K562 (cell line): ENCODE measurements at places on chromosomes 3 and 15. TPM values are rescaled to one million over a fixed set of nuclear protein-coding genes. Genes with fewer than 3 reads are reported as not detected.

DNA sequence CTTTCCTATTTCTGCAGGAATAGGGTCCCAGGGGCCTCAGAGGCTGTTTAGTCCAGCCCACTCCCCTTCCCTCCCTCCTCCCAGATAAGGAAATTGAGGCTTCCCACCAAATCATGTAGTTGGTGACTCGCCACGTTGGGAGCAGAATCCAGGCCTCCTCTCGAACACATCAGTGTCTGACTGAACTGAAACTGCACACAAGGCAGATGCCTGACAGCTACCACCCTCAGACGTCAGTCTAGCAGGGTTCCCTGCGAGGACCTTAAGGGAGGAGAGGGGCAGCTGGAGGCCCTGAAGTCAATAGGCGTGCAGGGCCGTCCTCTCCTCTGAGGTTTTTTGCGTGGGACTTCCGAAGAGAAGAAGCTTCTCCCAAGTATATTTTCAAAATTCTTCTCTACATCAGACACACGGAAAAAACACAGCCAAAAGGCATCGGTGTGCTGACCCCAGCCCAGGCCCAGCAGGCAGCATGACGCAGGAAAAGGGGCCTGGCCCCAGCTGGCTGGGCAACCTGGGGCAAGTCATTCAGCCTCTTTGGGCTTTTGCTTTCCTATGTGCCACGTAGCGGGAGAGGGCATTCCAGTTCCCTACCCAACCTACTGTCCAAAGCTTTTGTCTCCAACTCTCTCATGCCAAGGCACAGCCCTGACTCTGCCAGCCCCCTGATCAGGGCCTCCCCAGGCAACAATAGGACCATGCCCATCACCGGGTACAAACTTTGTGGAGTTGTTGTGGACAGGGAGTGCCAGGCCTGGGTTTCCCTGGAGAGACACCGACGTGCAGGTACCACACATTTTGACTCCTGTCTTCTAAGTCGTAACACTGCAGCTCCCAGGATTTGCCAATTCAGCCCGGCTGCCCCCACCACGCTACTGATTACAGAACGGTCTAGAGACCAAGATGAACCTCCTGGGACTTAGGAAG, 283.1 kb downstream of the XXYLT1 start:
- no peak for DNase-seq

- DNase-seq: no peak
Measured at GRCh38 chr15:68209735-68210408, 4.7 kb upstream of the CALML4 start.

DNA sequence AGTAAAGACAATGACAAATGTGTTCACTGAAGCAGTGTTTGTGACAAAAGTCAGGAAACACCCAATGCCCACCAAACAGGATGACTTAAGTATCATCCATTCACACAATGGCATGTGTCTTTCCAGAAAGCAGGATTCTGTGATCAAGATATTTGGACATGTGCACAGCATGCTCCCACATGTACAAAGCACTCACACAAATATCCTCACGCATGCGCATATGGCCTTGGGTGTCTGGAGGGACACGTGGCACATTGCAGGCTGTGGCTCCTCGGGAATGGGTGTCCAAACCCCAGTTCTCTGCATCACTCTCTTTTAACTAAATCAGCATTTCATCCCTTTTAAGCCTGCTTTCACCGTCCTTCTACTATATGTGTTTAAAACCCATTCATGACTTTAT, 130.5 kb downstream of the KLF13 start:
- DNase-seq: no peak

- DNase-seq: no peak
Measured at GRCh38 chr15:95734422-95735316, 595.8 kb upstream of the NR2F2 start.

GRCh38 chr3:122760453-122761271, 33.0 kb downstream of the HSPBAP1 start:
- DNase-seq: no peak

DNA sequence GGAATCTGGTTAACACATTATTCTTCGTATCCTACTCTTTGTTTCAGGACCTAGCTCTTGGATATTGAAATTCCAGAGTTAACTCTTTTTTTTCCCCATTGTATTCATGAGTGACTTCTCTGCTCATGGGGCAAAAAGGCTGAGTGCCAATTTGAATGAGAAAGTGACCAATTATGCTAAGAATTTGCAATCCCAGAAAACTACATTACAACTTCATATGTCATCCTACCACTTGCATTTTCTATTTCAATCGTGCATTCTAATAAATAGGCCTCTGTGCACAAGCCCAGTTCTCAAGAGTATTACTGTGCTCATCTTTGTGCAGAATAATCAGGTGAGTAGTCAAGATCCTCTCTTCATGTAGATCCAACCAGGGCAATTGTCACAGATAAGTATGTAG, 537.8 kb downstream of the OTOL1 start:
- DNase-seq: no peak

GRCh38 chr15:64426845-64427465, 33.4 kb upstream of the ZNF609 start:
- DNase-seq: no peak

DNA sequence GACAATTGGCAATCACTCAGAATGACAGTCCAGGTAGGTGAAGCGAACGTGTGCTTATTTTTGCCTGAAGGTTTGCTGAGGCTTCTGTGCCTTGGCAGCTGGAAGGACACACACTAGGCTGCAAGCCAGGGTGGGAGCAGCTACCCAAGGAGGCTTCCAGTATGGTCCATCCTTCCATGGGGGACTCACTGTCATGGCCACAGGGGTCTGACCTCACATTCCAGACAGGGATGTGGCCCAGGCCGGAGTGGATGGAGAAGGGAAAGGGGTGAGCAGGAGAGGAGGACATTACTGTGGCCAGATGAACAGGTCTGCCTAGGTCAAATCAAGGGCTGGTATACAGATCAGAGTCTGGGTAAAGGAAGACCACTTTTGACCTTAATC, 247.7 kb downstream of the ADAMTS17 start:
- DNase-seq: no peak

DNA sequence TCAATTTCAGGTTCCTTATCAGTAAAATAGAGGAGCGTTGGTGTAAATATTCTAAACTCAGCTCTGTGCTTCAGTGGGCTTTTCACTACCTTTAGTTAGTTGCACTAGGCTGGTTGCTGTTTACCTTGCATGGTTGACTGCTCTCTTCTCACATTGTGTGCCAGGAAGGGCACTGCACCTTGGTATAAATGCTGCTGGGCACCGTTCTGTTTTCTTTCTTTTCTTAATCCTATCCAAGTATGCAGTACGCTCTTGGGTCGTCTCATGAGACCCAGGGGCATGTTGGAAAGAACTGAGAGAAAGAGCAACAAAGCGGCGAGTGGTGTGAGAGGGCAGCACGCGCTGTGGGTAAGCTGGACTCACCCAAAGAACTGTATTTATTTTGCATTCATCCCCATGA, 22.4 kb downstream of the KCNMB2 start:
- DNase-seq: no peak

DNA sequence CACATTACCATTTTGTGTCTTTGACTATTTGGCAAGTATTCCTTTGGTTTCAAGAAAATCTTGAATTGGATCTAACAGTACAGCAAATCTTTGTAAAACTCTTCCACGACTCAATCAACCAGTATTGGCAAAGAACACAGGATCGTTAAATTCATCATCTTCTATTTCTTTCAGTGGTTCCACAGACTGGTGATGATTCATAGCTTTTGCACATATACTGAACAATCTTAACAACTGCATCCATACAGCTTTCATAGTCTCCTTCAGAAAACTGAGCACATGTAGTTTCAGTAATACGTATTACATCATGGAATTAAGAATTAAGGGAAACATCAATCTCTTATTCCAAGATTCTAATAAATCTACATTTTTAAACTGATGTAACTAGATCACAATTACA, 91.6 kb upstream of the LIPC start:
- no peak for DNase-seq

- no peak for DNase-seq
Measured at GRCh38 chr15:80019168-80019745, 40.2 kb upstream of the ZFAND6 start.

DNA sequence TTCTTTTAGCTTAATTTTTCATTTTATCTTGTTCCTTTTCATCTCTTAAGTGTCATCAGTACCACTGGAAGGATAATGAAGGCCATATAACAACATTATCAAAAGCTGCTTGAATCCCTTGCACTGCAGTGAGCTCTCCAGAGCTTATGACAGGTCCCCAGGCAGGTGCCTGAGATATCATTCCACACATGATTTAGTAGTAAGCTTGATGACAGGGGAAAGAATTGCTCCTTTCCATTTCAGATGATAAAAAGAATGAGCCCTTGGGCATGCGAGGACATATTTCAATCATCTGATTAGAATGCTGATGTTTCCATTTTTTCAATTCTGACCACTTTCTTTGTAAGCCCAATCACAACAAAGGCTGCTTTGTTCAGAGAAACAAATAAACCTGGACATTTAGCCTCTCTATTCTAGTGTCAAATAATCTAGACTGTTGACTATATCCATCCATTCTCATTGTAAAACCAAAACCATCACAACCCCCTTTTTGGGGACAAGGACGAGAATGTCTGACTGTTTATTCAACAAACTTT, 567.8 kb downstream of the IGSF11 start:
- DNase-seq: no peak

DNA sequence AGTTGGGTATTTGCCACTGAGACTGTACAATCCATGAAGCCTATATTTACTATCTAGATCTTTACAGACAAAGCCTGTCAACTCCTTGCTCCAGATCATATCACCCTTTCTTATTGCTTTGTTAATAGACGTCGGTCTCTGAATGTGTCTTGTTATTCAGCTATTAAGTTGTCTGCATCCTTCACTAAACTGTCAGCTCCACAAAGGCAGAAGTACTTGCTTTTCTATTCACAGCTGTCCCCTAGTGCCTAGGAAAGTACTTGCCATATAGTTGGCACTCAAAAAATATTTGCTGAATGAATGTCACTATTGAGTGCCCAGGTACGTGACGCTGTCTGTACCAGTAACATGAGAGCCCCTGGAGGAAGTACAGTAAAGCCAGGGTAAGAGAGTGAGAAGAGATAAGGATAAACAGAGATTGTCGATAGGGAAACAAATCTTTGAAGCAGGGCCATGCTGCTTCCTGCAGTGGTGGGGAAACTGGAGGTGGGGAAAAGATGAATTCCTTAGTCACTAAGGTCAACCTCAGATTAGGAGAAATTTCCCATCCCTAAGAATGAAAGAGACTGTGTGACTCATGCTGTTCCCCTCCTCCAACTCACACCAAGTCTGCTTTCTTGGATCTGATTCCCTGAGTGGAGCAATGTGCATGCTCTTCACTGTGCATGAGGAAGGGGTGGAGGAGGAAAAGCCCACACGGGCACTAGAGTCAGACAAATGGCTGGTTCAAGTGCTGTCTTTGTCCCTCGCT, 36.3 kb downstream of the PRICKLE2 start:
- no peak for DNase-seq

GRCh38 chr3:98565843-98566242, 27.6 kb downstream of the CPOX start:
- no peak for DNase-seq

DNA sequence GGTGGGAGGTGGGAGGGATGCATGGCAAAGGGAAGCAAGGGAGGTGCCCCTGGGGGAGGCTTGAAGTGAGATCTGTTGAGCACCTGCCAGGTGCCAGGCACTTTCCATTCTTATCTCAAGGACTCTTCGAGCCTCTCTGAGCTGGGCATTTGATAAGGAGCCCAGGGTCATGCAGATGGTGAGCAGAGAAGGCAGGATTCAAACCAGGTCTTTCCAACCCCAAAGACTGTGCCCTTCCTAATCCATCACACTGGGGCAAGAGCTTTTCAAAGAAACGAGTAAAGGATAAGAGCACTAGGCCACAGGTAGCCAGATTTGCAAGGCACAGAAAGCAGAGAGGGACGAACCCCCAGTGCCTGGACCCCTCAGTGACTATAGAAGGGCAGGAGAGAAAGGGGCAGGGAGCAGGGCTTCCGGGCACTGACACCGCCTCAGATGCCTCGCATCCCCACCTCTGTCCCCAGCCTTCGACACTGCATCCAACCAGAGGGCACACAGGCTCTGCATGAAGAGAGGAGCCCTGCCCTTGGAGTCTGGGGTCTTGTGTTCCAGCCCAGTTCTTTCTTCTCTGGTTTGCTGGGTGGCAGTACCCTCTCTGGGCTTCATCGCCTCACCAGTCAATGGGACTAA, 21.0 kb downstream of the IGDCC4 start:
- DNase-seq: no peak

DNA sequence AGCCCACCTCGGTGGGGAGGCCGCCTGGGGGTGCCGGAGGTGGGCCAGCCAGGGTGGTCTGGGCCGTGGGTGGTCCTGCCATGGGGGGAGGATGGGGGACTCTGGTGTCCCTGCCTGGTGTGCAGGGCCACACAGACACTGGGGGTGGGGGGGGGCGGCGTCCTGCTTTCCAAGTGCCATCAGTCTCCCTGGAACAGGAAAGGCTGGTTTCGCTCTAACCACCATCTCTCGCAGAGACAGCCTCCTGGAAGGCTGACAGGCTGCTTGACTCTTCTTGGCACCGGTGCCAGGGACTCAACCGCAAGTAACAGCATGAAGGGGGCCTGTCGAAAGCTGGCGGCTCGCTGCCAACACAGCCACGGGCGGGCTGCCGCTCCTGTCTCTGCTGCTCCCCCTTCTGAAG, 40.3 kb downstream of the RGMA start:
- DNase-seq: no peak

DNA sequence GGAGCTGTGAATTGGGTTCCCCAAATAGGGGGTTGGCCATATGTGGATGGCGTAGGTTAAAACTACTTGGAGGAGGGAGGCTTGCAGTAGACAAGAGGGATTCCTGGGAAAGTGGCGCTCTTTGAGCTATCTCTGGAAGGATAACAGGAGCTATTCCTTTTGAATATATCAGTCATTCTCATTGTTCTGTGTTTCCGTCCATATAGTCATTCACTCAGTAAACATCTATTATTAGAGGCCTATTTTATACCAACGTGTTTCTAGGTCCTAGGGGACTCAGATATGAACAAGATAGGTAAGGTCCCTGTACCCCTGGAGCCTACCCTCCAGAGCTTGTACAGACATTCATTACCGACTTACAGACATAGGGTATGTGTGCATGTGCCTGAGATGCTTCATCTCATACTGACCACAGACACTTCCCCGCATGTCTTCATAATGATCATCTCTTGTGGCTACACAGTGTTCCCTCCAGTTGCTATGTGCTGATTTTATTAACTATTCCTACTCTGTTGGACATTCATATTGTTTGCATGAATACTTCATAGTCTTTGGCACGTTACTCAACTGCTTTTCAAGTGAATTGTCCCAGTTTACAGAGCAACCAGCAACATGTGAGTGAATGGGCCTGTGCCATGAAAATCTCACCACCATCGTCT, 55.8 kb upstream of the VILL start:
- DNase-seq: no peak

- no peak for DNase-seq
Measured at GRCh38 chr15:25786040-25786439, 77.1 kb downstream of the ATP10A start.

GRCh38 chr3:138359148-138359918, 11.0 kb downstream of the MRAS start:
- no peak for DNase-seq

Gene GPR160
- 5.0 and 6.6 TPM in 2 replicates for total RNA-seq

Gene SERPINI2
- 0.13 TPM in 1 of 2 replicates, not detected in the other for total RNA-seq

Gene CCR3
- total RNA-seq: not detected in 2 replicates

Gene DNAH12
- total RNA-seq: not detected in 2 replicates

Gene CD80
- total RNA-seq: 4.4 and 4.8 TPM in 2 replicates

Gene GPR171
- total RNA-seq: 0.11 TPM in 1 of 2 replicates, not detected in the other

Gene DAZL
- not detected in 2 replicates for total RNA-seq

Gene IMPDH2
- 315 and 318 TPM in 2 replicates for total RNA-seq

Gene TRIM71
- total RNA-seq: 0.11 and 0.18 TPM in 2 replicates

Gene MESP2
- 0.47 and 0.66 TPM in 2 replicates for total RNA-seq

Gene ALS2CL
- total RNA-seq: 0.13 TPM in 2 replicates

Gene SNTN
- not detected in 2 replicates for total RNA-seq

Gene LEKR1
- total RNA-seq: 0.98 and 1.4 TPM in 2 replicates

Gene MYD88
- total RNA-seq: 33.0 and 33.1 TPM in 2 replicates

Gene CHRFAM7A
- total RNA-seq: not detected in 2 replicates

Gene GABRB3
- 0.33 and 0.63 TPM in 2 replicates for total RNA-seq

Gene THSD4
- total RNA-seq: 0.04 and 0.18 TPM in 2 replicates
